ENCODE measurements at places on chromosomes 1 and 21.
A peak's percentile ranks its signal among the peaks of the same experiment; 100 is the strongest.

GRCh38 chr1:2556678-2557481, 709 bp downstream of the TNFRSF14 start:
- DNase-seq, result no peak

- no peak for DNase-seq
Measured at GRCh38 chr1:218660678-218661053, 315.5 kb downstream of the TGFB2 start.

- no peak for DNase-seq
Measured at GRCh38 chr1:185080422-185080821, 35.1 kb downstream of the RNF2 start.

DNA sequence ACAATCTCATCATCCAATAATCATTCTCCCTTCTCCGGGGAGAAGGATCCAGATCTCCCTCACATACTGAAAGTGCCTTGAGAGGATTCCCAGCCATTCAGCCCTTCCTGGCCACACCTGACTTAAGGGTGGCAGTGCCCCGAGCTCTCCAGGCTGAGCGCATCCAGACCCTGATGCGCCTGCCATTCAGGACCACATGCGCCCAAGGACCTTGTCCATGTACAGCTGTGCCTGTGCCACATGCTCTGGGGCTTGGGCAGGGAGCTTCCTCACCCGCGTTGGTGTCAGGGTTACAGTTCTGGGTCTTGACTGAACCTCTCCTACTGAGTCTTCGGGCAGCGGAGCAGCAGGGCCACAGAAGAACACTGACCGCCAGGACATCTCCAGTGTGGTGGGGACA, 121.1 kb downstream of the KIAA0319L start:
- DNase-seq, result no peak

GRCh38 chr1:97489834-97490233, 431.0 kb downstream of the DPYD start:
- DNase-seq, result no peak

- no peak for DNase-seq
Measured at GRCh38 chr1:201062511-201063091, 39.1 kb upstream of the KIF21B start.

GRCh38 chr1:85621430-85621829, 40.9 kb downstream of the CCN1 start:
- DNase-seq, result no peak

- DNase-seq, result peak; percentile 27
Measured at GRCh38 chr1:50080904-50081586, 27.7 kb upstream of the ELAVL4 start.

Data from NCI-H187 (cell line).